ENCODE measurements at places on chromosomes 3 and 15.

DNA sequence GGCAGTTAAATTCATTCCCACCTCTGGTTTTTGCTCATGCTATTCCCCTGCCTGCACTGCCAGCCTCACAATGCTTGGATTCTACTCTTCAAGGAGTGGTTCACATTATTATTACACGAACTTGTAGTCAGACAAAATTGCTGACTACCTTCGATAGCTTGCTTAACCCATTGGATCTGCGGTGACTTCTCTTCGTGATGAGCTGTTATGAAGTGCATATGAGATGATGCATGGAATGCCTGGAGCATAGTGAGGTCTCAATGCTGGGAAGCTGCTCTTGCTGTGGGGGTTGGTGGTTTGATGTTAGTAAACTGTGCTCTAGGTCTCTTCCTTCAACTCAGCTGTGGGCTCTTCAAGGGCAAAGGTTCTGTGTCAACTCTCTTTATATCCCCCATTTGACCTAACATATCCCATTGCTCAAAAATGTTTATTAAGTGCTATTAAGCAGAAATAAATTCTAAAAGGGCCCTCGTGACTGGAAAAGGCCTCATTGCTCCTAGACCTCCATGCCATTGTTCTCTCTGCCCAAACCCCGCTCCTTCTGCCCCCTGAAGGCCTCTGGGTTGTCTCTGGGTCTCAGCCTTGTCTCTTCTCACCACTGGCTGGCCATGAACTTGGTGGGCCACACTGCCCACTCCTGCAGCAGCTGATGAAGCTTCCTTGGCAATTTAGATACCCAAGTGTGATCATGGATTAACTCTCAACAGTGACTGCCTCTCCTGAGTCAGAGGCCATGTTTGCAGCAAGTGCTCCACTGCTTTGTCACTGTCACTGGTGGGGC lies 4.5 kb upstream of the SLCO2A1 start:
- no peak for DNase-seq

- DNase-seq = no peak
These were observed 28.1 kb upstream of the CYP11A1 start for GRCh38 chr15:74395319-74396145.

DNA sequence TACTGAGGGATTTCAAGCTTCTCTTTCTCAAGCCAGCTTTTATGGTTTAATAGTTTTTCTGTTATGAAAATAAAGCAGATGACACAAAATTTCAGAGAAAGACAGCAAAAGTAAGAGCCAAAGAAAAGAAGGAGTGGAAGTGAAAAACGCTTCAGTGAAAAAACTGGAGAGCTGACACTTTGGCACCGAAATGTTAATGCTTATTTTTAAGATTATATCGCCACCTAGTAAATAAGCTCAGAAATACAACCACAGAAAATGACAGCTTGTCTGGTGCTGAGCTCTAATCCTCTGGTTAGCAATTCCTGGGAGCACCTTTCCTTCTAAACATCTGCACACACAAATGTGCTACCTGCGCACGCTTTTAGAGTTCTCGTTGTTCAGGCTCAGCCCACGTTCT lies 101.6 kb downstream of the ZPLD1 start:
- peak; percentile 44 for DNase-seq

GRCh38 chr3:195110647-195111318 lies 160.2 kb downstream of the XXYLT1 start:
- no peak for DNase-seq

- no peak for DNase-seq
These were observed 691.3 kb downstream of the SQOR start for GRCh38 chr15:46326173-46326572.

DNA sequence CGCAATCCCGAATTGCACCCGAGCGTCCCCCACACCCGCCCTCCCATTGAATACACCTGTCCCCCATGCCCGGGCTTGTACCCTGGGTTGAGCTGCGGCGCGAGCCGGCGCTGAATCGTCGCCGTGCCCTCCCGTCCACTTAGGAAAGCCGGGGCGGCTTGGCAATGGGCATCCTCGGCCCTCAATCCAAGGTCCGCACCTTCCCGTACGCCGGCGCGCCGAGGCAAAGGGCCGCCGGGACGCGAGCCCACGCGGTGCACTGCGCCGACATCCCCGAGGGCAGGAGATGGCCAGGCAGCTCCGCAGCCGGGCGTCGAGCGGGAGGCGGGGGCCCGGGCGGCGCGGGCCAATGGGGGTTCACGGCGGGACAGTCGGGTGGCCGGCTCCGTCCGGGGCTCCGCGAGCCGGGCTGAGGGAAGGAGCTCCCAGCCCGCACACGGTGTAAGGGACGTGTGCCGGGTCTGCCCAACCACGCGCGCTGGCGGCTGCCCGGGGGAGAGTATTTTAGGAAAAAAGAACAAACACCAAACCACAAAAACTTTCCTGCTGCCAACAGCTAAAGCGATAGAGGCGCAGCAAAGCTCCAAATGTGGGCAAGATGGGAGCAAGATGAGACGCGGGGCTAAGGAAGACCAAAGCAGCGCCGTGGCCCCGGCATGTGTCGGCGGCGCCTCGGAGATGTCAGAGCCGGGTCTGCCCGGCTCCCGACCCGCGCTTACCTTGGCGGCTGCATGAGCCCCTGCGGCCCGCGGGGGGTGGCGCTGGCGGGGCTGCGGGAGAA lies 621 bp downstream of the RGMA start:
- DNase-seq = peak; percentile 9

DNA sequence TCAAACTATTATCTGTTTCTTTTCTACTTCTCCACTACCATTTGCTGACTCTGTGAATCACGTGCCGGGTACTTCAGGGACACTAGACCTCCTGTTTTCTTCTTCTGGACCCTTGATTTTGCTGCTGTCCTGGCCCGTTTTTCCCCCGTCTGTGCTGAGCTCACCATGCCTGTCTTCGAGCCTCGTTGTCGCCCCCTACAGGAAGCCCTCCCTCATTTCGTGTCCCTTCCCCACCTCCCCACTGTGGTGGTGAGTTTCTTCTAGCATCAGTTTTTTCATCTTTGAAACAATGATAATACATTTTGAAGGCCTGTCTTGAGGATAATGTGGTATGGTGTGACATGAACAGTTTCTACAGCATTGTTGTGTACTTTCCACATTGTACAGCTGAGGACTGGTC lies 12.8 kb downstream of the GABRG3 start:
- DNase-seq = no peak

DNA sequence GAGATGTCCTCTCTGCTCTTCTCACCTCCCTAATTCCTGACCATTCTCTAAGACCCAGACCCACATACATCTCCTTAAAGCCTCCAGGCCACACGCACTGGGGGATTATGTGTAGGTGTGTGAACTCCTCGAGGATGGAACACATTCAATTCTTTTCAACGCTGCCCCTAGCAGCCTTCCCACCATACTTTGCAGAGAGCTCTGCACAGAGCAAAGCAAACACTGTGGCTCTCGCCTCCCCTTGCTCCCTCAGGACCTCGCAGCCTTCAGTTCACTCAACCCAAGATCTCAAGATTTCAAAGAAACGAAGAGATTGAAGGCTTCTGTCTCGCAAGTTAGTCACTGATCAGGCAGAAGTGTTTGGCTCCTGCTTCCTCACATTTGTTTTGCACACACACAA lies 6.0 kb downstream of the ACTC1 start:
- DNase-seq = no peak

- DNase-seq = no peak
These were observed 766 bp downstream of the FAM98B start for GRCh38 chr15:38454696-38455090.

- no peak for DNase-seq
These were observed 29.8 kb upstream of the MUC13 start for GRCh38 chr3:124964387-124964786.

- no peak for DNase-seq
These were observed 604.1 kb upstream of the MDFIC2 start for GRCh38 chr3:70916375-70917055.

GRCh38 chr15:45821390-45821789 lies 186.6 kb downstream of the SQOR start:
- DNase-seq = no peak

- no peak for DNase-seq
These were observed 9.9 kb upstream of the RPL29 start for GRCh38 chr3:52005571-52005986.
